ENCODE measurements at places on chromosomes 7 and 10.

GRCh38 chr10:17457083-17457482 is 2.7 kb upstream of the ST8SIA6 start:
- DNase-seq, result no peak

GRCh38 chr10:117788911-117789310 is 246.4 kb downstream of the EMX2 start:
- DNase-seq, result no peak

DNA sequence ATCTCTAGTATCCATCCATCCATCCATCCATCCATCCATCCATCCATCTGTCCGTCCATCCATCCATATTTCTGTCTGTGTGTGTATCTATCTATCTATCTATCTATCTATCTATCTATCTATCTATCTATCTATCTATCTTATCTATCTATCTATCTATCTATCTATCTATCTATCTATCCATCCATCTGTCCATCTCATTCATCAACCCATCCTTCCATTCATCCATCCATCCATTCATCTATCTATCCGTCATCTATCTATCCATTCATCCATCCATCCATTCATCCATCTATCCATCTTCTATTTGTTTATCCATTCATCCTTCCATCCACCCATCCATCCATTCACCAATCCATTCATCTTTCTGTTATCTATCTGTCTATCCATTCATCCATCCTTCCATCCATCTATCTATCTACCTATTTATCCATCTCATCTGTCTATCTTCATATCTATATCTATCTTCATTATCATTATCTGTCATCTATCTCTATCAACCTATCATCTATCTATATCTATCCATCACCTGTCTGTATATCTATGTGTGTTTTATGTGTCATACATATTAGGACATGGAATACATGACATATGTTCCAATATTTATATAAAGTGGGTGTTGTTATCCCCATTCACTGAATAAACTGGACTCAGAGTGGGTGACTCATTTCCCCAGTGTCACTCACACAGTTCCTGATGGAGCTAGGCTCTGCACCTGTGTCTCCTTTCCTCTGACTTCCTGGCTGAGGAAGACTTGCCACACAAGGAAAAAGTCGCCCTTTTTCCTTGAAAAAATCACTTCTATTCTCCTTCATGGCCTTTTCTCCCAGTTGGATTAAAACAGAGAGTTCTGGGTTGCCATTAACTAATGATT is 200.1 kb downstream of the CCDC3 start:
- DNase-seq, result no peak

DNA sequence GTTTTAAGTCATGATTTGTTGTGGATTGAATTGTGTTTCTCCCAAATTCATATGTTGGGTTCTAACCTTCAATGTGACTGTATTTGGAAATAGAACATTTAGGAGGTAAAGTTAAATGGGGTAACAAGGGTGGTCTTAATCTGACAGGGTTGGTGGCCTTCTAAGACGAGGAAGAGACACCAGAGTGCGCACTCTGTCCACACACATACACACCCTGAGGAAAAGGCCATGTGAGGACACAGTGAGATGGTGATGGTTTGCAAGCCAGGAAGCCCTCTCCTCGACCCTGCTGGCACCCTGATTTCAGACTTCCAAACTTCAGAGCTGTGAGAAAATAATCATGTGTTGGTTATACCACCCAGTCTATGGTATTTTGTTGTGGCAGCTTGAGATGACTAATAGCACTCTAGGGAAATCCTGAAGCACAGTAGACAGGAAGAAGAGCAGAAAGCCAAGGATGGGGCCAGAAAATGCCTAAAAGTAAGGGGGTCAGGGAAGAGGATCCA is 28.0 kb upstream of the SEM1 start:
- no peak for DNase-seq

- DNase-seq, result no peak
These were observed 17.7 kb downstream of the CHST3 start for GRCh38 chr10:71981876-71982230.

GRCh38 chr7:42611289-42611928 is 300.5 kb downstream of the C7orf25 start:
- no peak for DNase-seq

- no peak for DNase-seq
These were observed 215.8 kb downstream of the PTPRN2 start for GRCh38 chr7:158371856-158372255.

- DNase-seq, result no peak
These were observed 40.2 kb upstream of the GPAM start for GRCh38 chr10:112223725-112224124.

Measured in anterior cingulate cortex (tissue), 58 donors.